ENCODE measurements at places on chromosomes 11 and 22.

GRCh38 chr11:2838091-2838490 is 47.5 kb downstream of the CDKN1C start:
- DNase-seq: no peak

GRCh38 chr22:38416621-38417251 is 38.3 kb downstream of the KCNJ4 start:
- DNase-seq: no peak

DNA sequence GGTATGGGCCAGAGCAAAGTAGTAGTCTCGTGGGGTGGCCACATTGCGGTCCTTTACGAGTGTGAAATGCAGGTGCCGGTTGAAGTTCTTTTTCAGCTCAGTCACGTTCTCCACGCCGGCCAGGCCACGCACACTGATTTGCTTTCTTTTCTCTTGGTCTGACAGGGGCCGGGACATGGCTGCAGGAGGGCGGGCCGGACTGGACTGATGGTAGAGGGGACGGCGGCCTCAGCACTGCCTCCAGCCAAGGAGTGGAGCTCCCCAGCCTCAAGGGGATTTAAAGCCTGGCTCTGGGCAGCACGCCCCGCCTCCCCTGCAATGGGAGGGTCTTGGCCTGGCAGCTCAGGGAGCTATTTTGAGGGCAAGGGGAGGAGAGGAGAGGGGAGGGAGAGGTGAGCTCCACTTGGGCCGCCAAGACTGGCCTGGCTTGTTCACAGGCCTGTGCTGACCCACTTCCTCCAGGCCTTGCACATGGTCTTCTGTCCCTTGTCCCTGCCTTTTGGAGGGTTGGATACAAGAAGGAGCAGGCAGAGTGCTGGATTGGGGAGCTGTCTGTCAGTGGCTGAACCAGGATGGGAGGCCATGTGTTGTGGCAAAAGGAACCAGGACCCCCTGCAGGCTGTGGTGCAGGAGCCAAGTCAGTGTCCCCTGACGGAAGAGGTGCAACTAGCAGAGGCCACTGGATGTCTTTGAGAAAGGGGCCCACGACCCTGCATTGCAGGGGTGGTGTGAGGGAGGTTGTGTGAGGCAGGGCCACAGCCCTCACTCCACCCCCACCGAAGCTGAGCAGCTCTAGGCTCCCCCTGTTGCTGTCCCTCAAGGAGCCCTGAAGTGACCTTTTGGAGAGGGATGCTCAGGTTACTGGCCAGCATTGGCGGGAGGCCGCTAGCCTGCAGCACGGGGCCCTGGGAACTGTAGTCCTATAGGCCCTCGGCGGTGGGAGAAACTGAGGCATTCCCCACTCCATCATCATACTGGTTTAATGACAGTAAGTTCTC is at the start of gene PYGM:
Gene PYGM (minus strand): TSS at position 253 of the 998 bp plus-strand sequence. CDS start 76 bp downstream, at position 177.
- no peak for DNase-seq

DNA sequence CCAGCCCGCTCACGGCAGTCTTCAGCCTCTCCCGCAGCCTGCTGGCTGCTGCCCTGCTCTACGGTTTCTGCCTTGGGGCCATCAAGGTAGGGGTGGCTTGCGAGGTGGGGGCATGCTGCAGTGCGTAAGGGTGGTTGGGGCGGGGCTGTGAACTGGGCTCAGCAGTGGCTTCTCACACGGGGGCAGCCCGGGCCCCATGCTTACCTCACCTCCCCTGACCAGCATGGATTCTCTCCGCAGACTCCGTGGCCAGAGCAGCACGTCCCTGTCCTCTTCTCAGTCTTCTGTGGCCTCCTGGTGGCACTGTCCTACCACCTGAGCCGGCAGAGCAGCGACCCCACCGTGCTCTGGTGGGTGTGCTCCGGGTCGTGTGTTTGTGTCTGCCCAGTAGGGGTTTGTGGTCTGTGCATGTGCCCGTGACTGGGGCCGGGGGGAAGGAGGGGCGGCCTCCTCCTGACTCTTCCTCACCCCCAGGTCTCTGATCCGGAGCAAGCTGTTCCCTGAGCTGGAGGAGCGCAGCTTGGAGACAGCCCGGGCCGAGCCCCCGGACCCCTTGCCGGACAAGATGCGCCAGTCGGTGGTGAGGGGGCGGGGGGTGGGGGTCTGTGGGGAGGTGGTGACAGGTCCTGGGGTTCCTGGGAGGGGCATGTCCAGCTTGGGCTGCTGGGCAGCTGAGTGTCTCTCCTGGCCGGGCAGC is 9.5 kb downstream of the PCNX3 start:
- DNase-seq: no peak

DNA sequence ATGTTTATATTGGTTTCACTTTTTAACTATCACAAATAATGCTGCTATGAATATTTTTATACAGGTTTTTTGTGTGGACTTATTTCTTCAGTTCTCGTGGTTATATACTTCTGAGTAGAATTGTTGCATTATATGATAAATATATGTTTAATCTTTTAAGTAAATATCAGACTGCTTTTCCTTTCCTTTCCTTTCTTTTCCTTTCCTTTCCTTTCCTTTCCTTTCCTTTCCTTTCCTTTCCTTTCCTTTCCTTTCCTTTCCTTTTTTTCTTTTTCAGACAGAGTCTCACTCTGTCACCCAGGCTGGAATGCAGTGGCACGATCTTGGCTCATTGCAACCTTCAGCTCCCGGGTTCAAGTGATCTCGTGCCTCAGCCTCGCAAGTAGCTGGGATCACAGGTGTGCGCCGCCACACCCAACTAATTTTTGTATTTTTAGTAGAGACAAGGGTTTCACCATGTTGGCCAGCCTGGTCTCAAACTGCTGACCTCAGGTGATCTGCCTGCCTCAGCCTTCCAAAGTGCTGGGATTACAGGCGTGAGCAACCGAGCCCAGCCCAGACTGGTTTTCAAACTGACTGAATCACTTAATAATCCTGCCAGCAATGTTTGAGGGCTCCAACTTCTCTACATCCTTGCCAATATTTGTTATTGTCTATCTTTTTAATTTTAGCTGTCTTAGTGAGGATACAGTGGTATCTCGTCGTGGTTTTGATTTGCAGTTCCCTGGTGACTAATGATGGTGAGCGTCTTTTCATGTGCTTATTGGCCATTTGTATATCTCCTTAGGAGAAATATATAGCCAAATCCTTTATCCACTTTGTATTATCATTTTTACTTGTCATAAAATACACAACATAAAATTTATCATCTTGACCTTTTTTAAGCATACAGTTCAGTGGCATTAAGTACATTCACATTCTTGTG is 21.9 kb downstream of the HTR3B start:
- DNase-seq: no peak

- no peak for DNase-seq
Measured at GRCh38 chr22:21984793-21985192, 2.2 kb upstream of the TOP3B start.

DNA sequence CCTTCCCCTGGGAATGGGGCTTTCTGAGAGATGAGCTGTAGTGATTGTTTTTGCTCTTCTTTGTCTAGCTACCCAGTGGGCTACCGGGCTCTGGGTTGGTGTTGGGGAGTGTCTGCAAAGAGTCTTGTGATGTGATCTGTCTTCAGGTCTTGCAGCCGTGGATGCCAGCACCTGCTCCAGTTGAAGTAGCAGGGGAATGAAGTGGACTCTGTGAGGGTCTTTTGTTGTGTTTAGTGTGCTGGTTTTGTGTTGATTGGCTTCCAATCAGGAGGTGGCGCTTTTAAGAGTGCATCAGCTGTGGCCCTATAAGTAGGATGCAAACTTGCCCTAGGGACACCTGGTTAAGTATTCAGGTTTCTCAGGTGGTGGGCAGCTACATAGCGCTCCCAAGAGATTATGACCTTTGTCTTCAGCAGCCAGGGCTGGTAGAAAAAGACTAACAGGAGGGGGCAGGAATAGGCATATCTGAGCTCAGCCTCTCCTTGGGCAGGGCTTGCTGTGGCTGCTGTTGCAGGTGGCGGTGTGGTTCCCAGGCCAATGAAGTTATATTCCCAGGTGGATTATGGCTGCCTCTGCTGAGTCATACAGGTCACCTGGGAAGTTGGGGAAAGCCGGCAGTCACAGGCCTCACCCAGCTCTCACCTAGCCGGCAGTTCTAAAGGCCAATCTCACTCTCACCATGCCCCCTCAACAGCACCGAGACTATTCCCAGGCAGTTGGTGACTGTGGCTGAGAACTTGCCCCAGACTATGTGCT is 315.7 kb upstream of the C11orf87 start:
- DNase-seq: no peak

GRCh38 chr11:118845369-118845768 is 38.3 kb upstream of the CXCR5 start:
- DNase-seq: peak; percentile 13

DNA sequence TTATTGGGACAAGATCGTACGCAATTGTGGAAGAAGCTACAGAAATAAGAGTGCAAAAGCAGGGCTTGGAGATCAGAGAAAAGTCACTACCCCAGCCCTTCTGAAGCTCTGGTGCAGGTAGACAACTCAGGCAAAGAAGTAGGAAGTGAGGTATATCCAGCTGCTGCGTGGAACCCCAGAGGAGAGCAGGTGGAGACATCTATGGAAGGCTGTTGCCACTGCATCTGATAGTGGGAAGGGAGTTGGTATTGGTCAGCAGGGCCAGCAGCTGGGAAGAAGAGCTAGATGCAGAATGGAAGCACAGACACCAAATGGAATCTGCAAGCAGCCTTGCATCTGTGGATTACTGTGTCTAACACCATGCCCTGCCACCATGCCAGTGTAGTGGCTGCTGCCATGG is 165.1 kb downstream of the WNT11 start:
- no peak for DNase-seq

- DNase-seq: no peak
Measured at GRCh38 chr11:108253176-108253575, 30.3 kb downstream of the ATM start.

- no peak for DNase-seq
Measured at GRCh38 chr11:121291896-121292494, 576 bp upstream of the SC5D start.

DNA sequence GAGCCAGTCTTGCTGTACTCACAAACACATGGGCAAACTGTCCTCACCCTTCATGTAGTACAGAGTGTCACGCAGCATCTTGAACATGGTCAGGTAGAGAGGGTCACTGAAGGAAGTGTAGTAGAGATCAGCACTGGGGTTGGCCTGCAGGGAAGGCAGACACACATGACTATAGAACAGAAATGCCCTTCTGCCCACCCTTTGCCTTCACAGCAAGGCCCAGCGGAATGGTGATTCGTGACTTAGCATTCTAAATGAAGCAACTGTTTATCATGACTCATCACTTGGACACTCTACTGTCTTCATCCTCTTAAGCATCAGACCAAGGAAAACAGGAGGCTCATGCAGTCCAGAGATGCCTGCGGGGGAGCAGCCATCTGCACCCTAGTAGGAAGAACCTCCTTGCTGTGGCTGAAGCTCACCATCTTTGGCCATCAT is 33.4 kb downstream of the SERPIND1 start:
- peak; percentile 93 for DNase-seq

- DNase-seq: no peak
Measured at GRCh38 chr11:68541116-68541515, 80.6 kb downstream of the PPP6R3 start.

- no peak for DNase-seq
Measured at GRCh38 chr11:2513441-2513840, 68.6 kb downstream of the KCNQ1 start.

DNA sequence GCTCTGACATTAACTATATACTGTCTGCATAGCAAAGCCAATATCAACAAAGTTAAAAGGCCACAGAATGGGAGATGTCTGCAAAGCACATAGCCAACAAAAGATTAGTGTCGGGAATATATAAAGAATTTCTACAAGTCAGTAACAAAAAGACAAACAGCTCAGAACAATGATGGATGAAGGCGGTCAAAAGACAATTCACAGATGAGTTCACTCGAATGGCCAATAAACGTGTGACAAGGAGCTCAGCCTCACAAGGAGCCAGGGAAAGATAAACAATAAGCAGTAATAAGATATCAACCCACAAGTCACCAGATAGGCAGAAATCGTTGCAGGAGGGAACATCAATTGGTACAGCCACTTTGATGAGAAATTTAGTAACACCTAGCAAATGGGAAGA is 106.0 kb upstream of the ISX start:
- no peak for DNase-seq

- no peak for DNase-seq
Measured at GRCh38 chr11:1467270-1467669, 19.3 kb downstream of the MOB2 start.

GRCh38 chr22:18069041-18069440 is 8.7 kb upstream of the PEX26 start:
- DNase-seq: no peak

GRCh38 chr11:57586711-57587245 is 10.7 kb upstream of the SERPING1 start:
- no peak for DNase-seq

Data from GM04503 (cell line).